ENCODE measurements at places on chromosomes 3 and 15.

DNA sequence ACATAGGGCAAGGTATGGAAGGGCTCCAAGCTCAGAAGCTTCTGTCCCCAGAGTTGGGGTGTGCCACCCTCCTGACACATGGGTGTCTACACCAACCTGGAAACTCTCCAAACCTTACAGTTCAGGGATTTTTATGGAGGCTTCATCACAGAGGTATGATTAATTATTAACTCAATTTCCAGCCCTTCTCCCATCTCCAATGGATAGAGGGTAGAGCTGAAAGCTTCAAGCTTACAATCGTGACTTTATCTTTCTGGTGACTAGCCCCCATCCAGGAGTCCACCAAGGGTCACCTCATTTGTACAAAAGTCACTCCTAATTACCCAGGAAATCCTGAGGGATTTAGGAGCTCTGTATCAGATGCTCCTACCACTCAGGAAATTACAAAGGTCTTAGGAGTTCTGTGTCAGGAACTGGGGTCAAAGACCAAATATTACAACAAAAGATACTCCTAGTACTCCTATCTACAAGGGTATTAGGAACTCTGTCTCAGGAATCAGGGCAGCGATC, 62.7 kb downstream of the TFDP2 start:
- DNase-seq, result no peak

- DNase-seq, result peak; percentile 53
Observed at GRCh38 chr3:189685860-189686259, 54.7 kb downstream of the TP63 start.

DNA sequence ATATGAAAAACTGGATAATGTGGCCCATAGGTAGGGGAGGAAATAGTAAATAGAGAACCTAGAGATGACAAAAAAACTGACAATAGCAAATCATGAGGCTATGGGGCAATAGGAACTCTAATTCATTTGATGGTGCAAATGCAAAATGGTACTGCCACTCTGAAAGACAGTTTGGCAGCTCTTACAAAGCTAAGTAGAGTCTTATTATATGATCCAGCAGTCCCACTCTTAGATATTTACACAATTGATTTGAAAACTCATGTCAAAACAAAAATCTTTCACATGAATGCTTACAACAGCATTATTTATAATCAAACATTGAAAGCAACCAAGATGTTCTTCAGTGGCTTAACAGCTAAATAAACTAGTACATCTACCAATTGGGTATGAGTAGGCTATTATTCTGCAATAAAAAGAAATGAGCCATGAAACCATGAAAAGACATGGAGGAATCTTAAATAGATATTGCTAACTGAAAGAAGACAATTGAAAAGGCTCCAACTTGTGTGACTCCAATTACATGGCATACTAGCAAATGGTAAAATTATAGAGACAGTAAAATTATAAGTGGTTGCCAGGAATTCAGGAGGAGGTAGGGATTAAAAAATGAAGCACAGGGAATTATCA, 321.8 kb upstream of the STAC start:
- DNase-seq, result no peak

DNA sequence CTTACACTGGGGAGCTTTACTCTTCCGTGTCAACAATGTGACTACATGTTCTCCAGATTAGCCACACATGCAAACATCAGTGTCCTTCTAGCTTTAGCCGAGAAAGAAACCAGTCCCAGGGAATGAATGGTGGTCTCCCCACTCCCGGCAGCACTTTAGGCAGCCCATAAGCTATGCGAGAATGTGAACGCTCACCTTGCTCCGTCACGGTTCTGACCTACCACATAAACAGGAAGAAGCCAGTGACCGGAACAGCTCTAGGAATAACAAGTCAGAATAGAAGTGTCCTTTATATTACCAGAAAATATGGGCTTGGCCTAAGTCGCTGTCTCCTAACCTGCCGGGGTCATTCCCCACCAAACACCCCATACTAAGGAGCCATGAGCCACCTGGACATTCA, 98.0 kb upstream of the ABHD17C start:
- DNase-seq, result no peak

GRCh38 chr15:58260205-58260724, 122.1 kb downstream of the AQP9 start:
- DNase-seq, result no peak

- DNase-seq, result no peak
Observed at GRCh38 chr15:40043927-40044716, 5.1 kb upstream of the SRP14 start.

DNA sequence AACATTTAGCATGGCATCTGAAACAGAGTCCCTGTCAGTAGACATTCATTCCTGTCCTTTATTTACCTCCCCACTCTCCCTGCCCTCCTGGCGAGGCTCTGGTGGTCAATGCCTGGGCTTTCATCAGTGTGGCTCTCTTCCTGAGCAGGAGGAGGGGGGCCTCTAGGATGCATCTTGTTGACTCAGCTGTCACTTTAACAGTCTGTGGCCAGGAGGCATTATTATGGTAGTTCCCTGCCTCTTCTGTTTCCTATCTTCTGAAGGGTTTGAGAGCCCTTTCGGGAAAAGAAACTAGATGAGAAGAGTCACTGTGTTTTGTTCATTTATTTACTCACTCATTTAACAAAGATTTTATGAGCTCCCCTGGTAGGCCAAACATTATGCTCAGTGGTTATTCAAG, 2.4 kb upstream of the PPP1R14D start:
- DNase-seq, result no peak

DNA sequence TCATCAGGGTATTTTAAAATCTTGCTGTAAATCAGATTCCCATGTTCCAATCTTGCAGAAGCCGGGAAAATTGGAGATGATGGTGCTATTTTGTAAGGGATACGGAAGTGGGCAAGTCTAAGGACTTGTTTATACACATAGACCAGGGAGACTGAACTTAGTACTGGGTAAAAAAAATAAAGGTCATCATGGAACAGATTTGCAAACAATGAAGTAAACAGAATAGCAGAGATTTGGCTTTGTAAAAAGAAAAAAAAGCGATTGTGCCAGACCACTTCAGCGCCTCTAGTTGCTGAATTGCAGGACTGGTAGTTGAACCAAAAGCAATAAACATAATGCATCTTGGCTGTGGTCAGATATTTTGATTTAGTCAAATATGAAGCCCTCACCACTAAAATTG, 229.1 kb downstream of the TP63 start:
- no peak for DNase-seq

GRCh38 chr3:54835701-54836100, 92.2 kb downstream of the LRTM1 start:
- no peak for DNase-seq

DNA sequence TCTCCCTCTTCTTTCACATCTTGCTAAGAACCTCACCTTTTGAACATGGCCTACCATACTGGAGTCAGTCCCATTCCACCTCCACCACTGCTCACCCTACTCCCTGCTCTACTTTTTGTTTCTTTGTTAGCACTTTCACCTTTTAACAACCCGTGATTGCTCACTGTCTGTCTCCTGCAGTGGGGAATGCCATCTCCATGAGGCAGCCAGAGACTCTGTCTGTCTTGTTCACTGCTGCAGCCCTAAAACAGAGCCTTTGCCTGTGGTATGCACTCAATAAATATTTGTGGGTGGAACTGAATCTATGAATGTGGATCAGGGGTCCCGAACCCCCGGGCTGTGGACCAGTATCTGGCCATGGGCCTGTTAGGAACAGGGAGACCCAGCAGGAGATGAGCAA, 16.5 kb upstream of the TLE3 start:
- DNase-seq, result no peak

DNA sequence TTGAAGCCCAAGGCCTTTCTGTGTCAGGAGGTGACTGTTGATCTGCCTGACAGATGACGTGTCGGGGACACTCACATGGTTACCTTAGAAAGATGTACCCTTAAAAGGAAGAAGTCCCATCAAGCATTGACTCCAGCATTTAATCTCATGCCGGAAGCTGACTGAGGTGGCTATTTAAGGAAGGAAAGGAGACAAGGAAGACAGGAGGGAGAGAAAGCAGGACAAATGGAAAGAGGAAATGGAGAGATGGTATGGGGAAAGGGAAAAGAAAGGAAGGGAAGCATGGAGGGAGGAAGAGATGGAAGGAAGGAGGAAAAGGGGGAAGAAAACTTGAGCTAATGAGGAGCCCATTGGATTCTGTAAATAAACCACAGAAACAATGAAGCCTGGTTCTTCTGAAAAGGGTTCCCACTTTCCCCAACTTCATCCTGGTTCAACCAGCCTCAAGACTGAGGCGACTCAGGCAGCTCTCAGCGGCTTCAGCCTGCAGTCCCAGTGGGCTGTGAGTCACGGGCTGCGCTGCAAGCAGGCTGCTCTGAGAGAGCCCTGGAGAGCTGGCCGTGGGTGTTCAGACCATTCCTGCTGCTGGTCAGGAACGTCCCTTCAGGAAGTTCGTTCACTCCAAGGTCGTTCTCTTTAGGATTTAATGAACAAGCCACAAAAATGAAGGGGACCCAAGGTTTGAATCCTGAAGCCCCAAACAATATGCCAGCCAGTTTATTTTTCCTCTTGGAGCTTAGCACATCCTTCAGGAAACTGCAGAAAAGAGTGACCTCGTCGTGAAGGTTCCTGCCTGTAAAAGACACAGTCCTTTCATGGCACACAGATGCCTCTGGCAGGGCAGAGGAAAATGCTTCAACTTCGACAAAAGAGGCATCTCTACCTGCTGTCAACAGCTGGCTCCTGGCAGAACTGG, 69.6 kb upstream of the THBS1 start:
- DNase-seq, result peak; percentile 92

DNA sequence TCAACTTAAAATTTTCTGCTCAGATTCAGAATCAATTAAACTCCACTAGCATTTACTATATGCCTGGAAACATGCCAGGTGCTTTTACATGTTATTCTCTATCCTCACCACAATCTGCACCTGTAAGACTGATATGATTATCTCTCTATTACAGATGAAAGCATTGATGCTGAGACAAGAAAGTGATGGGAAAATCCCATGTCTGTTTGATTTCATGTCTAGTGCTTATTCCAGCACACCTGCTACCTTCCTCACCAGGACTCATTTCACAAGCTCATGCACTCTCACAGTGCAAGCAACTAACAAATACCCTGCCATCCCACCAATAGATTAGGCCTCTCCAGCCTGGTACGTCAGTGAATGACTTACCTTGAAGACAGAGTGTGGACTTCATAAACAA, 25.0 kb upstream of the BCL6 start:
- DNase-seq, result no peak

DNA sequence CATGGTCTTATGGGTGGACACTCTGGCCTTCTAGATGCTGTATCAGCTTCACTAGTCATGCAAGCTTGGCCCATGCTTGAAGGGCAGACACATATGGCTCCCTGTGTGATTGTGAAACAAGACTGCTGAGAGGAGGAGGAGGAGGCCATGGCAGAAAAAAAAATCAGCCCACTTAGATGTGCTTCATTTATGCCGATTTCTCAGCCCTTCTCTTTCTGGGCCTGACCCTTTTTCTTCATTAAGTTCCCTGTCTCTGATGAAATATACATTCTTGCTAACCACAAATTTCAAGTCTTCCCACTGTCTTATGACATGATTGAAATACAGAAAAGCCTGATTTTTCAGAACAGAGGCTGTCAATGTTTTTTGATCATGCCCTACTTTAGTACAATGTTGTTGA, 213.0 kb upstream of the FEZF2 start:
- peak; percentile 62 for DNase-seq

- DNase-seq, result no peak
Observed at GRCh38 chr15:67010898-67011616, 54.3 kb upstream of the SMAD3 start.

- DNase-seq, result no peak
Observed at GRCh38 chr3:127821394-127821793, 921 bp downstream of the MGLL start.

- DNase-seq, result no peak
Observed at GRCh38 chr15:59244337-59244736, 37.7 kb downstream of the LDHAL6B start.

DNA sequence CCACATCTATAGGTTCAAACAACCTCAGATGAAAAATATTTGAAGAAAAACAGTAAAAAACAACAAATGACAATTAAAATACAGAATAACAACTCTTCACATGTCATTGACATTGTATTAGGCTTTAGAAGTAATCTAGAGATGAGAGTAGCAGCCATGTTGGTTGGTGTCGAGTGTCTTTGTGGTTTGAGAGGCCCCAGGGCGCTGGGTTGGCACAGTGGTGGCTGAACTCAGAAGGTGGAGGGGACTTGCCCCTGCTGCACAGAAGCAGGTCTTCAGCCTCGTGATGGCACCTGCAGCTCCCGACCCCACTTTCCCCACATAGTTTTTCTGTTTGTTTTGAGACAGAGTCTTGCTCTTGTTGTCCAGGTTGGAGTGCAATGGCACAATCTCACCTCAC, 187.2 kb downstream of the OSBPL10 start:
- no peak for DNase-seq

DNA sequence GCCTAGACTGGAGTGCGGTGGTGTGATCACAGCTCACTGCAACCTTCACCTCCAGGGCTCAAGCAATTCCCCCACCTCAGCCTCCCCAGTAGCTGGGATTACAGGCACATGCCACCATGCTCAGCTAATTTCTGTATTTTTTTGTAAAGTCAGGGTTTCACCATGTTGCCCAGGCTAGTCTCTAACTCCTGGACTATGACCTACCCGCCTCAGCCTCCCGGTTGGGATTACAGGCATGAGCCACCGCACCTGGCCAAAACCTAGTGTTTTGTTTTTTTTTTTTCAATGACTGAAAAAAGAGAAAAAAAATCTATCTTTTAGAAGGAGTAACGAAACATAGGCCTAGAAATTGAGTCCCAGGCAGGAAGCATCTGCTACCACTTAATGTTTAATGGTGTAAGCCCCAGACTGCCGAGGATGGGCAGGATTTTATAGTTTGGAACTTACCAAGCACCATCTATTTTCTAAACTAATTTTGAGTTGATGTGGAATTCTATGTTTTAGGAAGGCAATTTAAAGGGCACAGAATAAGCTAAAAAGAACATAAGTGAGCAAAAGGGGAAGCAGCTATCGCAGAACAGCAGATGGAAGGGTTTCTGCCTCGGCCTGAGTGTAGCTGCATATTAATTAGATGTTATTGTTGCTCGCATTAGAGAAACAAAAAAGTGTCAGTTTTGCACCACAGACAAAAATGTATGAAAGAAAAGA, 24.2 kb upstream of the CA12 start:
- peak; percentile 23 for DNase-seq

GRCh38 chr3:26587571-26587970, 35.0 kb upstream of the LRRC3B start:
- no peak for DNase-seq

DNA sequence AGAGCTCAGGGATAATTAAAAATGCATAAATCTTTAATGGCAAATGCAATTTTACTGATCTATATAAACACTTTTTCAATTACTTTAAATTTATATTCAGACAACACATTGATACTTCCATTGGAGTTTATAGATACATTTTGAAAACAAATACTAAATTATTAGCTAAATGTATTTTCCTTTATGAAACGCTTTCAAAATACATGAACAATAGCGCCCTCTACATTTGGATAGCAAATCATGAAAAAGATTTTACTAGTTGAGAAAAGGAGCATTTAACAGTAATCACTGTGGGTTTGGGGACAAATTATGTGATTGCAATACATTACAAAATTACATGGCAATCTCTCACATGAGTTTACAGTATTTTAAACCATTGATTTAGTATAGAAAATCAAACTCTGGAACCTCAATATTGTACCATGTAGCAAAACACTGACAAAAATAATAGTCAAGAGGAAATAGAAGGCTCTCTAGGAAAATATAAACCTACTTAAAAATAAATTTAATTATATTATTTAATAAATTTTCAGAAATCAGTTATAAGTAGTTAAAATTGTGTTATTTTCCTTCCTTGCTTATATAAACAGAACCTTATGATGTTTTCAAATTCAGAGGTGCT, 207.9 kb downstream of the ZIC1 start:
- peak; percentile 7 for DNase-seq

All from GM03348 (cell line).